Stimulated activated CD8-positive, alpha-beta memory T cell treated with anti-CD3 and anti-CD28 coated beads, Interleukin-15, amount 100 ng/mL, for 1 hour (primary cell): ENCODE measurements at places on chromosomes 12 and 14.

DNA sequence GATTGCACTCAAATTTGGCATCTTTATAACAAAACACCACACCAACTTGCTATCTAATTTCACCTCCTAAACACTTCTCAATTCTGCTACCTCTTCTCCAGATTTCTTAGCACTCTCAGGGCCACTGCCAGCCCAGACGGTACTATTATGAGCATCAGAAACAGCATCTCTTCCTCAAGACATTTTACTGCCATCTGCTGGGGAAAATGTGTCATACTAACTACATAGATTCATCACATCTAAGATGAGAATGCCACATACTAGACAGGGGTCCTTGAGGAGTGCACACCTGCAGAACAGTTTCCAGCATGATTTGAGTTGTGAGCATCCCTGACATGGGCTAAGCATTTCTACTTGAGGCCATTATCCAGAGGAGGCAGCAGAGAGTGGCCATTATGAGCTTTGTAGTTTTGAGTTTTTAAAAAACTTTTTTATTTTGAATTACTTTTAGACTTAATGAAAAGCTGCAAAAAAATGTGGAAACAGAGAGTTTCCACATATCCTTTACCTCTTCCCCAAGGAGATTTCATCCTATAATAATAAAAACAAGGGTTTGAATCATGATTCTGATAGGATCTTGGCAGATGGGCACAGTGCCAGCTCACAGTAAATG, 15.1 kb upstream of the GRIP1 start:
- DNase-seq: no peak

- no peak for DNase-seq
Measured at GRCh38 chr12:131758016-131758739, 47.3 kb downstream of the SFSWAP start.

GRCh38 chr12:57983858-57984505, 42.6 kb downstream of the ATP23 start:
- DNase-seq: no peak

- DNase-seq: no peak
Measured at GRCh38 chr12:117985182-117985581, 16.4 kb upstream of the KSR2 start.

DNA sequence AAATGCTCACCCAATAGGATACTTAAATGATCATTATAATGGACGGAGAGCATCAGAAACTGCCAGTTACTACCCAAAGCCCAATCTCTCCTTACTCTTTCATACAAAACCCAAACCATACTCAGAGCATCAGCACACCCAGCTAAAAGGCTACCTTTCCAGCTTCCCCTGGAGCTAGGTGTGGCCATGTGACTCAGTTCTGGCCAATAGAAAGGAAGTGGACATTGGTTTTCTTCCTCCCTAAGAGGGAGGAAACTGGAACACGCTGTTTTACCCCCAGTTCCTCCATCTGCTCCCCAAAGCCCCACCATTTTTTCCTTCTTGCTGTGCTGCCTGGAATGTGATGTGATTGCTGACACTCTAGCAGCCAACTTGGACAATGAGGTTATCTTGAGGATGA, 50.7 kb downstream of the SCARB1 start:
- no peak for DNase-seq

GRCh38 chr12:108425238-108425795, 86.2 kb upstream of the CMKLR1 start:
- no peak for DNase-seq

GRCh38 chr12:45575417-45575816, 154.1 kb upstream of the ARID2 start:
- DNase-seq: no peak

DNA sequence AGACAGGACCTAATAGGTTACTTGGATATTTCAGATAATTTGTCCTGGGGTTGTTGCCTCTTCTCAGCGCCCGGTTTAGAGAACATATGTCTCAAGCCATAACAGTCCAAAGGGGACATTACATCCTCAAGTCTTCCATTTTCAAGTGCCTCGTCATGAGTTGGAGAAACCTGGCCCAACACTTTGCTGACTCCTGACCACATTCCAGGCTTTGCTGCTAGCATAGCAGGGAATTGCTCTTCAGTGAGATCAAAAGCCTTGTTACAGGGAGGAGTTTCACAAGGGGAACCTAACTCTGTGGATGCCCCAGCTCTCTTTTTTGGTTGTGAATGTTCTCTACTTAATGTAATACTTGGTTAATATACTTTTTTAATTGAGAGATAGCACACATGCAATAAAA, 8.2 kb upstream of the MMP19 start:
- DNase-seq: no peak

DNA sequence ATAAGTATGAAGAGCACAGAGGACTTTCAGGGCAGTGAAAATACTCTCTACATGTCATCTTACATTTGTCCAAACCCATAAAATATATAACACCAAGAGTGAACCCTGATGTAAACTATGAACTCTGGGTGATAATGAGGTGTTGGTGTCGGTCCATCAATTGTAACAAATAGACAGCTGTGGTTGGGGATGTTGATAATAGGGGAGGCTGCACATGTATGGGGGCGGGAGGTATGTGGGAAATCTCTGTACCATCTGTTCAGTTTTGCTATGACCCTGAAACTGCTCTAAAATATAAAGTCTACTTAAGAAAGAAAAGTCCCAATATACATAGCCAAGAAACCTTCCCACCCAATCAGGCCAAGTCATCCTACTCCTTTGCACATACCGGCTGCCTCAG, 88.5 kb downstream of the GPR135 start:
- no peak for DNase-seq

- DNase-seq: no peak
Measured at GRCh38 chr14:89746654-89747053, 207.9 kb downstream of the EFCAB11 start.

DNA sequence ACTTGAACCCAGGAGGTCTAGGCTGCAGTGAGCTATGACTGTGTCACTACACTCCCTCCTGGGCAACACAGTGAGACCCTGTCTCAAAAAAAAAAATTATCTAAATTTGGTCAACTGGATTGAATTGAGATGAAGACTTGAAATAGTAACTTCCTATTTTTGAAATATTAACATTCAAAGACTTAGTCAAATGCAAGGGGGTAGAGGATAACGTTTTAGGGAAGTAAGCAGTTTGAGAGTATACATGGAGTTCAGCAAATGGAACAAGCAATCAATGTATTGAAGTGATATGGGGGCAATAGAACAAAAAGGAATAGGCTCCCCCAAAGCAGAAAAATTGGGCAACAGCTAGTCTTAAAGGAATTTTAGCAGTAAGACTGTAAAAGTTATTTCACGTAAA, 4.6 kb upstream of the MFAP5 start:
- no peak for DNase-seq

DNA sequence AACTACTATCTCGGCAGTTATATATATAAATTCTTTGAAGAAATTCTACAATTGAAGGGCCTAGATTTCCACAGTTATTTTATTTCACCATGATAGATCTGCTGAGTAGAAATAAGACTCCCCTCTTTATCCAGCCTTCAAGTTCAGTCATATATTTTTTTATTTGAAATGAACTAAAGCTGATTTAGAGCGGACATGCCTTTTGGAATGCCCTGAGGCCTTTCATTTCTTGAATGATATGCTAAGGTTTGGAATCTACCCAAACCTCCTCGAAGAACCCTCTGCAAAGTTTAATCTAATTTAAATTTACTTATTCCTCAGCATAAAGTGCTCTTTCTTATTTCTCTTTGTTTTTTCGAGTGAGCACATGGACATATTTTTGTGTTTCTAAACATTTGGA, 15.1 kb downstream of the SIX1 start:
- no peak for DNase-seq

DNA sequence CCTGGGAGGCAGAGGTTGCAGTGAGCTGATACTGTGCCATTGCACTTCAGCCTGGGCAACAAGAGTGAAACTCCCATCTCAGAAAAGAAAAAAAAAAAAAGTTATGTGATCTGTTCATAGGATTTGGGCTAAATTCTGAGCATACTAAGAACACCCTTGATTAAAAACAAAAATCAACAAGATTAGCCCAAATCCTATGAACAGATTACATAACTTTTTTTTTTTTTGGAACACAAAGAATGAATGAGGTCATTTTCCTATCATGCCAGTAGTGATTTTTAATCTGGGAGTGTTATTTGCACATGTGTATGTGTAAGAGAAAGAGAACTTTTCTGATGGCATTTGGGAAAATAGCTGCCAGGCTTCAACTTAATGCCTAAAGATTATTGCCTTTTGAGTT, 208.7 kb downstream of the ERC1 start:
- no peak for DNase-seq

DNA sequence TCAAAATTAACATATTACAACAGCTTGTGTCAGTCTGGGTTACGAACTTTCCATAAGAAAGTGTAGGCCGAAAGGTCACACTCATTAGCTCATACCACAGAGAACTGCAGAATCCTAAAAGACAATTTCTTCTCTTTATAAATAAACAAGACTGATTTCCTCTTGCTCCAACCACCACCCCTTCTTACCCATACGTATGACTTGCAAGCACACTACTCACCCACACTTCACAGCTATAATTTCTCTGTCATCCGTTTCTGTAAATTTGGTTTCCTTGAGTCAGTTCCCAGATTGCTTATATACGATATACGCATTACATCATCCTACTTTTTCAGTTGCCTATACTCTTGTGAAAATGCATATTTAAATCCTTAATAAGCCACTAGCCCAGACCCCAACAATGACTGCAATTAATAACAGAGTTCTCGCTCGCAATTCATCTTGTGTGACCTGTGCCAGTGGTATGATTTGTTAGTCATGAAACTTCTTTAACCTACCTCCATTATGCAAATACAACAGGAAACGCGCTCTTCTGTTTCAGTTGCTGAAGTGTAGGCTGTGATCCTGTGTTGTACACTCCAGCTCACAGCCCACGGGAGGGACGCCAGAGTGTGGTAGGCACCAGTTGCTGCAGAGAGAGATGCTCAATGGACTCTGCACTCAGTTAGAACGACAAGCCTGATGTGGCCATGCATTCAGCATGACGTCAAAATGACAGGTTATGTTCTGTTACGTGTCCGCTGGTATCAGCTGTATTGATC, 417.6 kb downstream of the PDZRN4 start:
- no peak for DNase-seq

DNA sequence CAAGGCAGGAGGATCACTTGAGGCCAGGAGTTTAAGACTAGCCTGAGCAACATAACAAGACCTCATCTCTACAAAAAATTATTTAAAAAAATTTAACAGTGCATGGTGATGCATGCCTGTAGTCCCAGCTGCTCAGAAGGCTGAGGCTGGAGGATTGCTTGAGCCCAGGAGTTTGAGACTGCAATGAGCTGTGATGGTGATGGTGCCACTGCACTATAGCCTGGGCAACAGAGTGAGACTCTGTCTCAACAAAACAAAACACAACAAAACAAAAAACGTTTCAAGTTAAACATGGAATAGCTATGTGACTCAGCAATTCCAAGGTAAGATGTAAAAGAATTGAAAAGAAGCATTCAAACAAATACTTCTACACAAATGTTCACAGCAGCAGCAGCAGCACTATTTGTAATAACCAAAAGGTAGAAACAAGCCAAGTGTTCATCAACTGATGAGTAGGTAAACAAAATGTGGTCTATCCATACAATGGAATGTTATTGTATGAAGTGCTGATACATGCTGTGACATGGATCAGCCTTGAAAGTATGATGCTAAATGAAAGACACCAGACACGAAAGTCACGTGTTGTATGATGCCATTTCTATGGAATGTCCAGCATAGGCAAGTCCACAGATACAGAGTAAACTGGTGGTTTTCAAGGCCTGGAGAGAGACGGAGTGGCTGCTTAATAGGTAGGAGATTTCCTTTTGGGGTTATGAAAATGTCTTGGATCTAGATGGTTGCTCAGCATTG, 31.4 kb downstream of the CFAP251 start:
- no peak for DNase-seq
